SK-N-SH (cell line): ENCODE measurements at places on chromosomes 5 and 9. TPM values are rescaled to one million over a fixed set of nuclear protein-coding genes. Genes with fewer than 3 reads are reported as not detected.

Gene RARS1
- 53.5 and 66.2 TPM in 2 replicates for polyA plus RNA-seq

GRCh38 chr5:167770461-167770860, 521.0 kb upstream of the WWC1 start:
- no peak for DNase-seq

- no peak for DNase-seq
Observed at GRCh38 chr5:132556153-132556762, 519 bp upstream of the RAD50 start.

DNA sequence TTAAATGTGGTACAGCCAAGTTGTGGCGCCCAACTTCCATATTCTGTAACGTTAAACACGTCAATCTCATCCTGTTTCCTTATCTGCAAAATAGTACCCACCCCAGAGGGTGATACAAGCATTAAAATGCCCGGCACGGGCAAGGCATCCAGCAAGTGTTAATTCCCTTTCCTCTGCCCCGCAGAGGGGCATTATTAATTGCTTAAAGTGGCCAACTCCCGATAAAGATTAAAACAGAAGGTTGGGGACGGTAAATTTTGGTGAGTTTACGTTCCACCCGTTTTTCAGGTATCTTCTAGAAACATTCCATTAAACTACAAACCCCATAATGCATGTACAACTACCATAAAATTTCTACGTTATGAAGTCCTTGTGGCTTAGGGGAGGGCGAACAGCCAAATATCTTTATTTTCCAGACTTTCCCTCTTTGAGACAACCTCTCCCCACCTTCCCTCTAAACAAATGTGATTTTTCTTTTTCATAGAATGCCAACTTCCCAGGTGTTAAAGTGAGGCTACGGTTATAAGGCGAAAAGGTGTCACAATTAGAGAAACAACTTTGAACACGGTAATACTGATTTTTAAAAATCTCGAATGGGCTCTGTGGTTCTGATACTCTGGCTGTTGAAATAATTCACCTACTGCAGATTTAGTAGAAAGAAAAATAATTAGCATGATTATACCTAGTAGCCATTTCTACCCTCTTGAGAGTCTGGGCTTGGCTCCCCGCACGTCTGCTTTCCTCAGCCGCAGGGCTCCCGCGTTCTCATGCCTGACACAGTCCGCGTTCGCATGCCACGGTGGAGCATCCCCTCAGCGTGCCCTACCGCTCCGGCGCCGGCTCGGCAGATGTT, 1.2 kb upstream of the GPBP1 start:
- peak; percentile 43 for DNase-seq

Gene PALM2AKAP2
- polyA plus RNA-seq, result 3.6 and 4.3 TPM in 2 replicates

DNA sequence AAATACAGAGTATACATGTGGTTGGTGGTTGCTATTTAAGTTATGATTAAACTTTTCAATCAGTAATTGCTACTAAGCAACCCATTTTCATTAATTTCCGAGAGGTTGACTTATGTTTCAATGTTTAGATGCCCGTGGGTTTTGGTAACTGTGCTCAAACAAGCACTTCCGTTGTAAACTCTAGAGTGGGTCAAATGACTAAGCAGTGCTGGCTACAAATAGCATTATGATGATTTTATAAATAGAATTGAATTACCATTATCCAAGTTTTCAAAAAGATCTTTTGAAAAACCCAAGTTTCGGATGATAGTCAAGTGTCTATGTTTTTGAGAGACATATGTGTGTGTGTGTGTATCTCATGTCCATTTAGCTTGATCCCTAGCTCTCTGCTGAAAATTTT, 2369.4 kb upstream of the ACO1 start:
- no peak for DNase-seq
